T-helper 17 cell (primary cell): ENCODE measurements at places on chromosomes 6 and 20.

DNA sequence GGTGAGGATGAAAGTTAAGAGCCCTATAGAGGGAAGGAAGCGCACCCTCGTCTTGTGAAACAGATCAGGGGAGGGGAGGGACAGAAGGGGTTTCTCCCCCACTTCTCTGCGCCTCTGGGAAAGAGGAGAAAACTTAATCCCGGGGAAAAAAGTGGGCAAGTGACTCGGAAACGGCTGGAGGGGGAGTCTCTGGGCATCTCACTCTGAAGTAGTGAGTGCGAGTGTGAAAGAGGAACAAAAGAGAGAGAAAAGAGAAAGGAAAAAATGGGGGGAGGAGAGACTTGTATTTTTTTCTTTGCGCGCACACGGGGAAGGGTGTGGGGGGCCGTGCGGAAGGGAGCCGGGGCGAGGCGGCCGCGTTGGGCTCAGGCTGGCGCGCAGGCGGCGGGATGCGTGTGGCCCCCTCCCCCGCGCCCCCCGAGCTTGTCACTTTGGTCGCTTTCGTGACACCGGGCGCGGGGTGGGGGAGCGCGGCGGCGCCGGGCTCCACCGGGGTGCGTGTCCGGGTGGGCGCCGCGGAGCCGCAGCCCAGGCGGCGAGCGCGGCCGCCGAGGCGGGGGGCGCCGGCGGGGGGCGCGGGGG is 454 bp downstream of the L3MBTL3 start:
- H3K36me3 ChIP-seq: peaks cover 7% of the 10 kb centered on the region
- peak overlapping the region; percentile 99 for H3K27ac ChIP-seq
- H3K4me1 ChIP-seq: peaks cover 16% of the 10 kb centered on the region
- no peaks in the 10 kb centered on the region for H3K27me3 ChIP-seq
- peak; percentile 21 for DNase-seq
- H3K4me3 ChIP-seq: peak overlapping the region; percentile 100

DNA sequence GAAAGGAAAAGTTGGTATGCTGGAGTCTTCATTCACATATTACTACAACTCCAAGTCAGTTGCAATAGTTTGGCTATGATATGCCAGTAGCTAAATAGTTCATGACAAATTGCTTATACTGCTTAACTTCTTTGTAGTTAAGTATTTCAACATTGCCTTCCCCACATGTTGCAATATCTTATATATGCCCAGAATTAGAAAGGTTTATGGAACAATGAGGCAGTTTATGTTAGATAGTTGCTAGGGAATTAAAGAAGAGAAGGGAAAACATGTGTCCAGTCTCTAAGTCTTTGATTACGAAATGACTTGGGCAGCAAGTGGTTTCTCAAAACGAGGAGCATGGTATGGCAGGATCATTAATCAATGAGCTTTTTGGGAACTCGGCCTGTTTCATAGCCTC is 145.8 kb downstream of the PLCB4 start:
- H3K4me1 ChIP-seq: no peaks in the 10 kb centered on the region
- H3K36me3 ChIP-seq: no peaks in the 10 kb centered on the region
- H3K4me3 ChIP-seq: no peak overlapping the region
- H3K27me3 ChIP-seq: no peaks in the 10 kb centered on the region
- DNase-seq: no peak

- peaks cover 5% of the 10 kb centered on the region for H3K36me3 ChIP-seq
- H3K4me1 ChIP-seq: peaks cover 16% of the 10 kb centered on the region
- H3K4me3 ChIP-seq: no peak overlapping the region
- no peaks in the 10 kb centered on the region for H3K27me3 ChIP-seq
- DNase-seq: no peak
These were observed 96.4 kb downstream of the TULP4 start for GRCh38 chr6:158408552-158409130.

DNA sequence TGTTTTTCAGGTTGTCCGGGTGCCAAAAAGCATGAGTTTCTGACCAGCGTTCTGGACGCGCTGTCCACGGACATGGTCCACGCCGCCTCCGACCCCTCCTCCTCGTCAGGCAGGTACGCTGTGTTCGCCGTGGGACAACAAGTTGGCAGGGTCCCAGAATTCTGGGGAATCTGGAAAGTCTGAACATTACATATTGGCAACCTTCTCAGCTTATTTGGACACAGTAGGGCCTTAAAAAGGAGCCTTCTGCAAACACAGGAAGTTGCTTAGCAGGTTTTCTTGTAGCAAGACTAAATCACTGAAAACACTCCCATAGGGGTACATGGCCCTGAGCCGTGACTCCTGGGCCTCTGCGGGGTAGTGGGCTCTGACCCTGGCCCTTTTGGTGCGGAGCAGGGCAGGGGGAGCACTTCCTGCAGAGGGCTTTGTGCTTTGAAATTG is 209.7 kb downstream of the SMOC2 start:
- H3K27ac ChIP-seq: no peak overlapping the region
- no peak for DNase-seq
- H3K27me3 ChIP-seq: peaks cover 53% of the 10 kb centered on the region
- H3K4me3 ChIP-seq: no peak overlapping the region

- no peak overlapping the region for H3K27ac ChIP-seq
- no peaks in the 10 kb centered on the region for H3K27me3 ChIP-seq
- H3K36me3 ChIP-seq: no peaks in the 10 kb centered on the region
- DNase-seq: no peak
- no peaks in the 10 kb centered on the region for H3K4me1 ChIP-seq
- H3K4me3 ChIP-seq: no peak overlapping the region
These were observed 131.1 kb upstream of the PDE10A start for GRCh38 chr6:165794179-165794601.

- peaks cover 66% of the 10 kb centered on the region for H3K27me3 ChIP-seq
- no peak overlapping the region for H3K27ac ChIP-seq
- H3K36me3 ChIP-seq: no peaks in the 10 kb centered on the region
These were observed 39.2 kb upstream of the KCNG1 start for GRCh38 chr20:51062065-51062464.

GRCh38 chr6:89479897-89480296 is 46.9 kb downstream of the ANKRD6 start:
- H3K27ac ChIP-seq: no peak overlapping the region
- peaks cover 5% of the 10 kb centered on the region for H3K4me1 ChIP-seq
- H3K27me3 ChIP-seq: peaks cover 10% of the 10 kb centered on the region
- no peaks in the 10 kb centered on the region for H3K36me3 ChIP-seq
- DNase-seq: no peak
- no peak overlapping the region for H3K4me3 ChIP-seq

- H3K4me1 ChIP-seq: no peaks in the 10 kb centered on the region
- peaks cover 34% of the 10 kb centered on the region for H3K27me3 ChIP-seq
- no peaks in the 10 kb centered on the region for H3K36me3 ChIP-seq
These were observed 81.7 kb downstream of the THBS2 start for GRCh38 chr6:169171951-169172350.

- H3K27ac ChIP-seq: no peak overlapping the region
- no peaks in the 10 kb centered on the region for H3K36me3 ChIP-seq
- peaks cover 12% of the 10 kb centered on the region for H3K27me3 ChIP-seq
These were observed 55.3 kb upstream of the ADTRP start for GRCh38 chr6:11833626-11834592.
